ENCODE measurements at places on chromosomes 5 and 9.

GRCh38 chr5:159426694-159427093, 96.4 kb upstream of the IL12B start:
- DNase-seq: no peak

- DNase-seq: no peak
Observed at GRCh38 chr5:156191547-156191946, 135.4 kb upstream of the SGCD start.

DNA sequence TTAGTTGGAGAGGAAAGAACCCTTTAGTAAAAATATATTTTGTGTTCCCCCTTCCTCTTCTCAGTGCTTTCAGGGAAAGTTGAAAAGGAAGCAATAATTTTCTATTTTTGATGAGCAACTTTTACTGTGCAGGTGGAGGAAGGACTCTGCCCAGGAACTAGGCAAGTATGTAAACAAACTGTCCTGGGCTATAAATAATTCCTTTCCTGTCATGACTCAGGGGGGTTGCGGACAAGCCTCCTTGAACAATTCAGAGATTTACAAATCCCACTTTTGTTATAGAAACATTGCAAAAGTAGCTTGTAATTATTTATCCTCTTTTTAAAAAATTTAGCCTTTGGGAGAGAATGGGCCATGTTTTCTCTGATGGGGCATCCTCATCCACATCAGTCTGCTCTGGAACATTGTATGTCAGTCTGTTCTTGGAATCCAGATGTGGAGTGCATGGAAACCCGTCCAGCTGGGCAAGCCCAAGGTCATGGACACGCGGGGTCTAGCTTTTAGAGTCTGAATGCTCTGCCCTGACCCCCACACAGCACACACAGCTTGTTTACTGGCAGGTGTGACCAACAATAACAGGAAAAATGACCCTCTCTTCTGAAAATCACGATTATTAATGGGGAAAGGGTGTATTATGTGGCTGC, 127.6 kb downstream of the GADD45G start:
- no peak for DNase-seq

DNA sequence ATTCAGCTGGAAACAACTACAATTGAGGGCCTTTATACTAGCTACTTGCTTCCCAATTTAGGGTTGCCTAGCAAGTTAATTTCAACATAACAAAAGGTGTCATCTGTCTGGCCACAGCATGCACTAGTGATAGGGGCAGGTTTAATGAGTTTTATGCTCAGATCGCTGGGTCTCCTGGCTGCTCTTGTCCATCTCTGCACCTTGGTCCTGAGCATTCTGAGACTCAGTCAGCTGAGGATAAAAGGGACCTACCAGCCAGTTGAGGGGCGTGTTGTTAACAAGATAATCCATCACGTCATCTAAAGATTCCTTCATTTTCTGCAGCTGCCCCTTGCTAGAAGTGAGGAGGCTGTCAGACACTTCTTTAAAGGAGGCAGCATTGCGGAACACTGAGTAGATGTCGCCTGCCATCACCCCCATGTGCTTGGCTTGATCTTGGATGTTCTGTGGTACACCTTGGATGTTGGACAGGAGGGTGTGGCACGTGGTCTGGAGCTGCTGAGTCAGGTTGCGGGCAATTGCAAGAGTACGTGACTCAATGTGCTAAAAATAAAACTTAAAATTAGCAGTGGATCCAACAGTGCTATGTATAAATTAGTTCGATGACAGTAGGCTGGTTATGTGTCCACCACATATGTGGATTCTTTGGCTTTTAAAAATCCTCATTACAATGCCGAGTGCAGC, 11.0 kb downstream of the PLIN2 start:
- no peak for DNase-seq

DNA sequence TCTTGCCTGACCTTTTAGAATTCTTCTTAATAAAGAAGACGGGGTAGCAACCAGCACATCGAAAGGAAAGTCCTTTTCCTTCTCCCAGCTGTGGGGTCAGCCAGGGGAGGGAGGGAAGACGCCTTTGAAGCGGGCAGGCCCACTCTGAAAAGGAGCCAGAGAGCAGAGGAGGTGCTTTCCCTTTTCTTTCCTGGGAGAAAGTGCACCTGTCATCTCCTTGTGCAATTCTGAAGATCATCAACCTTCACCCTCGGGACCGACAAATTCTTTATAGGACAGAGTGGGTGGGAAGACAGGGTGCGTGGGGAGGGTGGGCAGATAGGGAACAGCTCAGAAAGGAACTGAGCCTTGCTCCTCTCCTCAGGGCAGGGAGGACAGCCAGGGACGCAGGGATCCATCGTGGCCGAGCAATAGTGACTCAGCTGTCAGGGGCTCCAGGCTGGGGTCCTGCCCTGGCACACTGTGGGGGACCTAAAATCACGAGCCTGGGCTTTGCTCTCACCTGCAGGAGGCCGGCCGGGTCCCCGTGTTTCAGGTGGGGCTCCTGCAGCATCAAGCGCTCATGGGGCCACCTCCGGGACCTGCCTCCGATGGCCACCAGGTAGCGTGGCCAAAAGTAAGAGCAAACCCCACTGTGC, 141.0 kb downstream of the OLFM1 start:
- DNase-seq: no peak

DNA sequence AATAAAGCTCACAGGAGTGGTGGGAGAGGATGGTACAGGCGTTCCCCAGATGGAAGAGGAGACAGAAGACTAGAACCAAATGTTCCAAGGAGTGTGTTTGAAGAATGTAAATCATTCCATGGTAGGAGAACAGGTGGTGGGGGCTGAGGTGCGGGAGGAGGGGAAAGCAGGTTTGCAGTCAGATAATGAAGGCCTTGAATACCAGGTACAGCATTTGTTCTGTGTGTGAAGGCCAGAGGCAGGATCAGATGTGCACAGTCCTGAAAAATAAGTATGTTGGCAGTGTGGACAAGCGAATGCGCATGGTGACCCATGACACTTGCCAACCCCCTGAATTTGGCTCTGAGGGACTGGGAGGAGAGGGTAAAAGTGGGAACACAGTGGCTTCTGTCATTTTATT, 59.9 kb upstream of the ALDH1B1 start:
- DNase-seq: no peak

DNA sequence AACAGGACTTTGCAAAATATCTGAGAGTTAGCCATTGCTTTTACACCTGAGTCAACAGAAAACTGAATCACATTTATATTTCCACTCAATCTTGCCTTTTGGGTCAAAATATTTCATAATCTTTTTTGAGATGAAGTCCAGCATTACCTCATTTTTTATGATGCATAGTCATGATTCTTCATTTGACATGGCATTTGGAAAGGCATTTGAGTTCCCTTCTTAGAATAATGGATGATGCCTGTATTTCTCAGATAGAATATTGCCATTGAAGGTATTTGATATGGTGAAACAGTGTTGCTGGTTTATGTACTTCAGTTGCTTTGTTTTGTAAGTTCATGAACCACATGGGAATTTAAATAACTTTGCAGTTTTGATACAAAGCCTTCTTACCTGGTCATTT, 180.4 kb downstream of the PRR16 start:
- DNase-seq: no peak

DNA sequence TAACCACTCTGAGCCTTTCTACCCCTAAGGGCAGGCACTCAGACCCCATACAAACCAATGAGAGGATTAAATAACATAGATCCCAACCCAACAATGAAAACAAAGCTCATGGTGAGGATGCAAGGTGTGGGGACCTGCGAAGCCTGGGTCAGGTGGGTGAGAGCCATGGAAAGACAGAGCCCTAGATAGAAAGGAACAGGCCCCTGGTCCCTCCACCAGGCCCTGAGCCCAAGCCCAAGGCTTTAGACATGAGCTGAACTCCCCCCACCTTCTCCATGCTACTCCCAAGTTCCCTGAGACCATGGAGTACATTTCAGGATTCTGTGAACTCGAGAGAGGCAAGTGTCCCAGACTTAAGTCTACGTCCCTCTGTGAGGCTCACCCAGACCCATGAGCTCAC, 106.5 kb downstream of the SAXO1 start:
- no peak for DNase-seq

DNA sequence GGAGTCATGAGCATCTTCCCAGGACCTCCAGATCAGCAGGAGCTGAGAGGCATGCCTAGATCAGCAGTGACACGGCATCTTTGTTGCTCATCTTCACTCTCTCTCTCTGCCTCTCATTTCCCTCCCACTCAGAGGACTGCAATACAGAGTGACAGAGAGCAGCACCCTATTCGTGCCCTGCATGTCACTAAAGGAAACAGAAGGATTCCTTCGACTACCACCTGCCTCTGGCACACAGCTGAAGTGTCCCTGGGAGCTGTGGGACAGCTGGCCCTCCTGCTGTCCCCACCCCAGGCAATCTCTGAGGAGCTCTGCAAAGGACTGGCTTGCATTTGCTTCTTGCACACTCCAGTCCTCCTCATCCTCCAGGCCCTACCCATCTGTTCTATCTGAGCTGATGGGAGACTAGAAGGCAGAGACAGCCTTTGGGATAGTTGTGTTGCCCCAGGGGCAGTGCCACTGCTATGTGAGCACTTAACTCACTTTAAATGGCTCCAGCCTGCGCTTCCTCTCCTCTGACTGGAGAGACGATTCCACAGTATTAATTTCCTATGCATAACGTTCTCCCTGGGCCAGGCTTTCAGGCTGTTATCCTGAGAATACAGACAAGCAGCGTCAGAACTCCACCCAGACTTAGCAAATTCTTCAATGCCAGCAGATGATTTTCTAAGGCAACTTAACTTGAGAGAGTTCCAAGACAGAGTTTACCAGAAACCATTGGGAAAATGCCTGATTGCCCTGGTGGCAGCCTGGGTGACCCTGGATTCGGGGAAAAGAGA, 167.6 kb upstream of the MAP1B start:
- no peak for DNase-seq

GRCh38 chr5:39274398-39275085, 55.2 kb upstream of the FYB1 start:
- no peak for DNase-seq

GRCh38 chr5:125835293-125836172, 587.7 kb upstream of the GRAMD2B start:
- DNase-seq: no peak

GRCh38 chr5:31355337-31355736, 161.9 kb downstream of the CDH6 start:
- no peak for DNase-seq

GRCh38 chr9:92988215-92988768, 41.0 kb downstream of the FGD3 start:
- DNase-seq: no peak

DNA sequence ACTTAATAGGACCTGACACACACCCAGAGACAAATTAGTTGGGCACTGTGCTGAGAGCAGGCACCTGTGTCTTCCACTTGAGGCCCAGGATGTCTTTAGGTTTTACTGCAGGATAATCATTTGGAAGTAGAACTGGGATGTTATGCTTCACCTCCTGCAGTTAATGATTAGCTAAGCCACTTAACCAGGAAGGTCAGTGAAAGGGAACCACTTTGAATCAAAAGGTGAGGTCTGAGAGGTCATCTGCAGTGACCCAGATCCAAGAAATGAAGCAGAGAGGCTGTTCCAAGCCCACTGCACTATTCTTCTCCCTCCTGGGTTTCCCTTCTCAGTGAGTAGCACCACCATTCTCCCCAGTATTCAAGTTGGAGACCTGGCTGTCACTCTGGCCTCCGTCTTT, 110.5 kb downstream of the SNX18 start:
- DNase-seq: no peak

DNA sequence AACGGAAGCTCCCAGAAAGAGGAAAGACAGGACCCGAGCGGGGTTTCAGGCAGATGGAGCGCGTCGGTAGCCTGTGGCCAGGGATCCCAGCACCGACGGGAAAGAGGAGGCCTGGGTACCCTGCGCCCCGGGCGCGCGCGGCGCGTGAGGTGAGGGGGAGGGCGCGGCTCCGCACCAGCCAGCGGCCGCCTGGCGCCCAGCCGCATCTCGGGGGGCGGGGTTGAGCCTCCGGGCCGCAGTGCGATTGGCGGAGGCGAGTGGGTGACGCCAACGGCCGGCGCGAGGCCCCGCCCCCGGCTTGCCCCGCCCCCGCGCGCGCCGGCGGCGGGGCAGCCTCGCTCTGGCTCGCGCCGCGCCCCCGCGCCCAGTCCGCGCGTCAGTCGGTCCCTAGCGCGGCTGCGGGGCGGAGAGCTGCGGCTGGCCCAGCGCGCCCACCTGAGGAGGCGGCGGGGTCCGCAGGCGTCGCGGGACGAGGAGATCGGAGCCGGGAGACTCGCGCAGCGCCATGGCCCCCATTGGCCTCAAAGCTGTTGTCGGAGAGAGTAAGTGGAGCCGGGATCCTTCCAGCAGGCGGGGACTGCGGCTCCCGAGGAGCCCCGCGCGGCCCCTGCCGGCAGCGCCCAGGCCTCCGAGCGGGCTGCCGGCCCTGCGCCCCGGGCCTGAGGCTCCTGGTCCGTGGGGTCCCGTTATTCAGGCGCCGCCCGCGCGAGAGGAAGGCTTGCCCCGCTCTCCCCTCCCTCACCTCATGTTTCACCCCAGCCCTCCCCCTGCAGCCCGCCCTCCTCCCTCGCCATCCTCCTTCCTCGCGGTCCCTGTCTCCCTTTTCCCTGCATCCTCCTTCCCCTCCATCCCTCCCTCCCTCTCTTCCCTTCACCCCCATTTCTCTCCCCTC, at the start of gene STXBP1:
STXBP1 (plus strand) TSS at position 379 of the 892 bp plus-strand sequence; CDS start at position 506, 127 bp downstream.
- DNase-seq: peak; percentile 76

DNA sequence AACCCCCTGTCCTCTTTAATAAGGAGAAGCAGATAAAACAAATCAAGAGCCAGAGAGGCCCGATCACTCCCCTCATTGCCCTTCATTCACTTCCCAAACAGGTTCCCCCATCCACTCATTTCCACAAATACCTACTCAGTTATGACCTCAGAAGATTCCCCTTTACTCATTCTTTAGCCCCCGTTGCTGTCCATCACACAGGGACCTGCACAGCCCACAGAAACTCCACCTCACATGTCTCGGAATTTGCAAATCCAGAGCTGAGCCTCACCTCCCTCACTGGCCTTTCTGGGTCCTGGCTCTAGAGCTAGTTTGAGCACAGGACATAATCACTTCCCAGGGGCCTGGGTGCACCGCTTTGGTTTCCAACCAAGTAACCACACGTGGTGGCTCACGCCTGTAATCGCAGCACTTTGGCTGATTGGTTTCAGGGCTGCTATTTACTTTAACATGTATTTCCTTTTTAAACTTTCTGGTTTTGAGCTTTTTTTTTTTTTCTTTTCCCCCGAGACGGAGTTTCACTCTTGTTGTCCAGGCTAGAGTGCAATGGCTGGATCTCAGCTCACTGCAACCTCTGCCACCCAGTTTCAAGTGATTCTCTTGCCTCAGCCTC, 17.8 kb downstream of the ATP6V0E1 start:
- no peak for DNase-seq

GRCh38 chr9:81393985-81394811, 295.1 kb downstream of the TLE1 start:
- no peak for DNase-seq

- no peak for DNase-seq
Observed at GRCh38 chr5:170159947-170160346, 54.2 kb downstream of the FOXI1 start.

GRCh38 chr9:111431684-111432083, 52.5 kb downstream of the ECPAS start:
- no peak for DNase-seq

- DNase-seq: no peak
Observed at GRCh38 chr9:76704593-76705204, 59.5 kb upstream of the PCA3 start.

Measured in activated T-cell treated with anti-CD3 and anti-CD28 coated beads for 24 hours (primary cell).